Astrocyte of the spinal cord (primary cell): ENCODE measurements at places on chromosomes 5 and 9.
A peak's percentile ranks its signal among the peaks of the same experiment; 100 is the strongest.

DNA sequence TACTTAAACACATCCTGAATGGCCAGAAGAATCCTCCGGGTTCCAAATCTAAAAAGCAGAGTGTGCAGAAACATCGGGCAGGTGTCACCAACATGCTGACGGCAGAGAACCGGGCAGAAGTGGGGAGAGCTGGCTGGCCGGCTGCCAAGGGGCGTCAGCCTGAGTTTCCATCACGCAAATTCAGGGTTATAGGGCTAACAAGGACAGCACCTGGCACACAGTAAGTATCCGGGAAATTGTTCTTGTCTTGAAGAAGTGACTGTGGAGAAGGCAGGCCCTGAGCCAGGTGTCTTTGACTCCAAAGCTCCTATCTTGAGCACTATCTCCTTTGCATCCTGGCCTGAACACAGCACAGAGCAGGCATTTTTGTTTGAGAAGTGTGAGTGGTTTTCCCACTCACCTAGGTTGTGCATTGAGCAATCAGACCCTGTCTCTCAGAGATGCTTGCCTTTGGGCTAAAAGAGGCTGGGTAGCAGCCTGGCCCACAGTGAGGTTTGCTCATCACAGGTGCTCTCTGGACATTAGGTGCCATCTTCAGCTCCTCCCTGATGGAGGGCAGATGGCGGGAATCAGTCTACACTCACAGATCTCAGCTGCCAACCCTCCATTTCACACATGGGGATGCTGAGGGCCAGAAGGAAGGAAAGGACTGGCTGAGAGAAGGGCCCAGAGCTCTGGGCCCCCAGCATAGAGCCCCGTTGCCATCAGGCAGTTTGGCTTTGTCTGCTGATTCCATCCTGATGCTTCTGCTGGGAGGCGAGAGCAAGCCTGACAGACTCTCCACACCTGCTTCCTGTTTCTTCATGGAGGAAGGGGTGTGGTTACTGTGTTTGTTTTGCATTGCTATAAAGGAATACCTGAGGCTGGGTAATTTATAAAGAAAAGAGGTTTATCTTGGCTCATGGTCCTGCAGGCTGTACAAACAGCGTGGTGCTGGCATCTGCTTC lies 52.8 kb downstream of the WHRN start:
- DNase-seq, result no peak

DNA sequence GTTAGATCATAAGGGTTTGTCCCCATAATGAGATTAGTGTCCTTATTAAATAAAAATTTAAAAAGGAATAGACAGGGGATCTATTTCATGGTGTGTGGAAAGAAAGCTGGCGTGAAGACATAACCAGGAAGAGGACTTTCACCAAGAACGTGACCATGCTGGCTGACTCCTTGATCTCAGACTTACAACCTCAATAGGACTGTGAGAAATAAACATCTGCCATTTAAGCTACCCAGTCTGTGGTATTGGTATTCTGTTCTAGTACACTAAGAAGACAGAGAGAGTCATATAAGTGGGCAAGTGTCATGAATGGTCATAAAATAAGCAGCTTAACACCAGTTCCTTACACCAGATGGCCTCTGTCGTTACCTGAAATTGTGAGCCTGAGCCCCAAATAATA lies 259.4 kb upstream of the CCNG1 start:
- DNase-seq, result no peak

DNA sequence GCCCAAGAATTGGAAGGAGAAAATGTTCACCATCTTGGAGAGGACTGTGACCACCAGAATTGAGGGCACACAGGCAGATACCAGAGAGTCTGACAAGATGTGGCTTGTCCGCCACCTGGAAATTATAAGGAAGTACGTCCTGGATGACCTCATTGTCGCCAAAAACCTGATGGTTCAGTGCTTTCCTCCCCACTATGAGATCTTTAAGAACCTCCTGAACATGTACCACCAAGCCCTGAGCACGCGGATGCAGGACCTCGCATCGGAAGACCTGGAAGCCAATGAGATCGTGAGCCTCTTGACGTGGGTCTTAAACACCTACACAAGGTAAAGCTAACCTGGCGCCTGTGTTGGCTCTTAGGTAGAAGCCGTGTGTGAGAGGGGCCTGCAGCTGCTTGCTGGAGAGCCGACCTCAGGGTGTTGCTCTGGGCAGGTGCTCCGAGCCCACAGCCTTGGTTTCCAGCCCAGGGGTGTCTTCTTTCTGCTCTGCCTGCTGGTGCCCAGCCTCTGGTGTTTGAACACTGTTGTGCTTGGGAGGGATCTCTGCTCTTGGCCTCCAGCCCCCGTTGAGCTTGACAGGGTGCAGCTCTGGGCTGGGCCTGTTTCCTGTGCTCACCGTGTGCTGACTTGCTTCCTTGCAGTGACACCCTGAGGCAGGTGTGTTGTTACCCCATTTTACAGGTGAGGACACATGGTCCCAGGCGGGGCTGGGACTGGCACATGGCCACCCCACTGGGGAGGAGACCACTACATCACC lies 10.9 kb downstream of the EXOC3 start:
- DNase-seq, result no peak

- no peak for DNase-seq
Observed at GRCh38 chr5:153267506-153267905, 223.0 kb upstream of the GRIA1 start.

GRCh38 chr5:76724871-76725270 lies 8.9 kb downstream of the F2R start:
- peak; percentile 68 for DNase-seq

GRCh38 chr5:10331341-10331796 lies 22.1 kb upstream of the MARCHF6 start:
- DNase-seq, result peak; percentile 92

GRCh38 chr5:160463227-160463626 lies 41.6 kb downstream of the PTTG1 start:
- no peak for DNase-seq

- no peak for DNase-seq
Observed at GRCh38 chr9:130630071-130630450, 34.3 kb upstream of the PRDM12 start.

- DNase-seq, result no peak
Observed at GRCh38 chr5:110879675-110880074, 140.9 kb downstream of the SLC25A46 start.

- DNase-seq, result no peak
Observed at GRCh38 chr5:60379907-60380306, 320.1 kb downstream of the DEPDC1B start.

- no peak for DNase-seq
Observed at GRCh38 chr5:178766936-178767912, 36.8 kb upstream of the ZNF354A start.

DNA sequence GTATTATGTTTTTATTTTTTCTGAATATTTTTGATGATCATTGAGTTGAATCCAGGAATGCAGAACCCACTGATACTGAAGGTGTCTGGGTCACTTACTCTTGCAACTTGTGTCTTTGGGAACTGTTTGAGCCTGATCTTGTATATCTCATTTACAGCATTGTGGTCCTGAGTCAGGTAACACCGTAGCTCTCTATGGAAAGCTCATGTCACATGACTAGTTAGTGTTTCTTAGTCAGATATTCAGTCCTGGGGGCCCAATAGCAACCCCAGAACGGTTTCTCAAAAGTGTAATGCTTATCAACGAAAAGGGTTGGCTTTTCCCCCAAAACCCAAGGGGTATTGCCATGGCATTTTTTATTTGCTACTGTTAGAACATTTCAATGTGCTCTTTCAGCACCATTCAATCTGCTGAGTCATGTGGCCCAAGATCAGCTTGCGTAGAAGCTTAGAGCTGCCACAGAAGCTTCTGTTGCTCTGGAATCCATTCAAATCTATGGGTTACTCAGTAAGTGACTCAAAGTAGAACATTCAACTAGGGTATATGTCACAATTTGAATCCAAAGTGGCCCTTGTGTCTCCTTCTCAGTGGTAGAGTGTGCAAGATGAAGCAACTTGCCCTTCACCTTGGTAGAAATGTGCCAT lies 12.1 kb upstream of the PTAR1 start:
- DNase-seq, result peak; percentile 79

DNA sequence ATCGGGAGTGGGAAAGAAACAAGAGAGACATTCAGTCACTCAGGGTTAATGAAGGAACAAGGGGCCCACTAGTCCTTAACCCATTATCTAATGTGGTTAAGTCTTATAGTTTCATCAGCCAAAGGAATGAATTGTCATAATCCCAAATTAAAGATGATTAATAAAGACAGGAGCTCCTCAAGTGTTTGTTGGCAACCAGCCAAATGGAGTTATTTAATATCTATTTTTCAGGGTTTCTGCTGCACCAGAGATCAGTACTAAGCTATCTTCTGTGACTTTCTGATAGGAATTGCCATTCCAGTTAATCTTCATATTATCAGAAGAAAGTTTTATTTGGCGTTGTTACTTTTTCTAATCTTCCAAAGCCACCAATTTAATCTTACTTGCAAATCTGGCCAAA lies 34.0 kb upstream of the FCHO2 start:
- DNase-seq, result no peak

DNA sequence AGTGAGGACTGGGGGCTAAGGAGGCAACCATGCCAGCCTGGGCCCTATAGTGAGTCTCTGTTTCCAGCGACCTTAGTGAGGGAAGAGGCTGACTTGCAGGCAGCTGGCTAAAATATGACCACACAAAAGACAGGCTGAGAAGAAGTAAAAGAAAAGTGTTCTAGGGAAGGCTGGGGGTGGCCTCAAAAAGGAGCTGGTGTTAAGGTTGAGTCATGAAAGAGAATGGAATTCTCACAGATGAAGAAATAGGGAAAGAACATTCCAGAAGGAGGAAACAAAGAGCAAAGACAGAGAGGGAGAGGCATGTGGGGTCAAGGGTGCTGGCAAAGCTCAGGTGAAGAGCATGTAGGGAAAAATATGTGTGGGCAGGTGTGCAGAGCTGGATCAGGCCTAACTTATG lies 302.7 kb upstream of the RFX3 start:
- DNase-seq, result peak; percentile 46

GRCh38 chr9:120306561-120306960 lies 273.4 kb downstream of the CDK5RAP2 start:
- DNase-seq, result no peak
